T-helper 22 cell (primary cell): ENCODE measurements at places on chromosomes 2 and 18.

DNA sequence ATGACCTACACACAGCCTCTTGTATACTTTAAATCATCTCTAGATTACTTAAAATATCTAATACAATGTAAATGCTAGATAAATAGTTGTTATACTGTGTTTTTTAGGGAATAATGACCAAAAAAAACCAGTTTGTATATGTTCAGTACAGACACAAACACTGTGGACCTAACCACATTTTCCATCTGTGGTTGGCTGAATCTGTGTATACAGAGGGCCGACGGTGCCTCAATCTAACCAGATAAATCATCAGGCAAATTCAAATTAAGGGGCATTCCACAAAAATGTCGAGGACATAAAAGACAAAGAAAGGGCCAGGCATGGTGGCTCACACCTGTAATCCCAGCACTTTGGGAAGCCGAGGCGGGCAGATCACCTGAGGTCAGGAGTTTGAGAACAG lies 14.1 kb downstream of the MGAT4A start:
- no peak for DNase-seq

- no peak for DNase-seq
Observed at GRCh38 chr2:149903626-149904025, 316.1 kb upstream of the MMADHC start.

- DNase-seq: no peak
Observed at GRCh38 chr2:196955036-196955435, 28.5 kb upstream of the PGAP1 start.

DNA sequence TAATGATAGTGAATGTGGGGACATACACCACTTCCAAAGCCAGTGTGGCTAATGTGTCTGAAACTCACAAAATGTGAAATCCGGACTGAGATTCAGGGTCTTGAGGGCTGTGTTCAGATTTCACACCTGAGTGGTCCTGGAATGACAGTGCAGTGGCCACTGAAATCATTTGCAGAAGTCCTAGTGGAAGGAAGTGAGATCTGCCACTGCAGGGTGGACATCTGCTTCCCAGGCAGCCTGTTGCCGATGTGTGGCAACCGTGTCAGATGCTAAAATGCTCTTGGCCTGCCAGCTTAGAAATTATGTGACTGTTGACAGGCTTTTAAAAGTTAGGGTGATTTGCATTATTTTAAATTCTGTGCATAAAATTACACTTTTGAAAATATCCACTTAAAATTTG lies 77.8 kb upstream of the TMEM200C start:
- no peak for DNase-seq

GRCh38 chr2:45264227-45265225 lies 255.3 kb upstream of the SIX2 start:
- DNase-seq: no peak

DNA sequence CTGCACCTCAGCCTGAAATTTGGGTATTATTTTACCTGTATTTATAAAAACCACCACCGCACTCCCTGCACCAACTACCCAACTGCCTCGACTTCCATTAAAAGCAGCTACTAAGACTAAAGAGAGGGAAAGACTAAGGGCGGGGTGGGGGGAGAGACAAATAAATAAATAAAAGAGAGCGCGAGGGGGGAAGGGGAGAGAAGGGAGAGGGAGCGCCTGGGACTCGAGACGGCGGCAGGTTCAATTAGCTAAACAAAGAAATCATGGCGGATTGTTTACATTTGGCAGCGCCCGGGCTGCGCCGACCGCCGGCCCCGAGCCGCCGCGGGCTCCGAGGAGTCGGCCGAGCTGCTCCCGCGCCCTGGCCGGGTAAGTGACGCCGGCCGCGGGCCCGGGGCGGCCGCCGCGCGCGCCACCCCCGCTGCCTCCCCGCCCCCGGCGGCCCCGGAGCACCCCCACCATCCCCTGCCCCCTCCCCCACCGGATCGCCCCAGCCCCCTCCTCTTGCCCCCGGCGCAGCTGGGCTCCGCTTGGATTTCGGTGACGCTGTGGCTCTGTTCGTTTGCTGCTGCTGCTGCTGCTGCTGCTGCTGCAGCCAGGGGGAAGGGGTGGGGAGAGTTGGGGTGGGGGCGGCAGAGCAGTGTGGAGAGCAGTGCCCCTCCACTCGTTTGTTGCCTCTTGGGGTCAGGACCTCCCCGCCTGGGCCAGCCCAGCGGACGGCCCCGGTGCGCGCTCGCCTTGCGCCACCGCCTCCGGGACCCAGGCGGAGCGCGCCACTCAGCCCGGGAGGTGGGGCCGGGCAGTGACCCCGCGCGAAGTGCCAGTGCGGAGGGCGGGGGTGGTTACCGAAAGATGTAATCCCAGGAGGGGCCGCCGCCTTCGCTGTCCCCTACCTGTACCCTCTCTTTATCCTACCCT lies 187.2 kb upstream of the FANCL start:
- no peak for DNase-seq

DNA sequence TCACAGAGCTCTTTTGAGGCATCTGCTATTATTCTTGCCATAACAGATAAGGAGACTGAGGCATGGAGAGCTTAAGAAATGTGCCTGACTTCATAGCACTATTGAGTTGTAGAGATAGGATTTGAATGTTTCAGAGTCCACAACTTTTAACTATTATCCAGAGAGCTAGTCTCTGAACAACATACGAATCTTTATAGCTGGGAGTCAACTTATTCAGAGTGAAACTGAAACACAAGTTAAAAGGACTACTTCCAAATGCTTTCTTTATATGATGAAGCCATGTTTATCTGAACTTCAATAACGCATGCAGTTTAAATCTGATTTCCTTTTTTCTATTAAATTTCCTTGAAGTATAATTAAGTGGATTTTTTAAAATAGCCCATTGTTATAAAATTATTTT lies 268.8 kb downstream of the IKZF2 start:
- no peak for DNase-seq

- no peak for DNase-seq
Observed at GRCh38 chr2:71619230-71619741, 165.9 kb downstream of the DYSF start.

DNA sequence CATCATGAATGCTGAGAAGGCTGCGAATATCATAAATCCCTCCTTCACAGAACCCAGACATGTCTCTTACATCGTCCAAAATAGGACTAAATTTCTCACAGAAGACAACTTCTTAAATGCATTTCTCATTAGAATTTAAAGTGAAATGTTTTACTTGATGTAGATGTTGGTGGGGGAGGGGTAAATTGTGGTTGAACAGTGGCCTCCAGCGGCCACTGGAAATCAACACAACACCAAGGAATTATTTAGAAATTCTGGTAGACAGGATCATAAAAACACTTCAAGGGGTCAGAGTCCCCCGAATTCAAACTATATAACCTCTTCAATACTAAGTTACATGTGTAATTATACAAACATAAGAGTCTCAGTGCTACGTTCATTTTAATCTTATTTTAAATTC lies 135.9 kb downstream of the ABCA12 start:
- DNase-seq: no peak

DNA sequence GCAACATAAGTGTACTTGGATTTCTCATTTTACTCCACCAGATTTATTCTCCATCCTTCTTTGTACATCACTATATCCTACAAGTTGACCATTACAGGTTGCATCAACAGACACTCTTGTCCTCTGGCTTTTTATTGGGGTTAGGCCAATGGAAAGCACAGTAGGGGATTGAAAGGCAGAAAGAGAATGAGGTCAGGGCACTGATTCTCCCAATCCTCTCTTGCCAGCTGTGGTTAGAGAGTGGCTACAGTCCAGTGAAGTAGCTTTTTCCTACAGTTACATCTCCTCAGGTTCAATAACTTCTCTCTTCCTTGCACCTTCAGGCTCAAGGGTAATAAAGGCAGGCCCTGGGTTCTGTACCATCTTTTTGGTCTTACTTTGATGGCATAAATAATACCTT lies 20.2 kb upstream of the COL5A2 start:
- DNase-seq: no peak

GRCh38 chr2:45678791-45679348 lies 27.4 kb downstream of the PRKCE start:
- DNase-seq: no peak

GRCh38 chr2:24948506-24948905 lies 23.2 kb downstream of the DNAJC27 start:
- DNase-seq: no peak

- no peak for DNase-seq
Observed at GRCh38 chr2:85761512-85761944, 7.7 kb downstream of the ATOH8 start.

- DNase-seq: no peak
Observed at GRCh38 chr2:200757399-200757798, 54.3 kb upstream of the BZW1 start.

DNA sequence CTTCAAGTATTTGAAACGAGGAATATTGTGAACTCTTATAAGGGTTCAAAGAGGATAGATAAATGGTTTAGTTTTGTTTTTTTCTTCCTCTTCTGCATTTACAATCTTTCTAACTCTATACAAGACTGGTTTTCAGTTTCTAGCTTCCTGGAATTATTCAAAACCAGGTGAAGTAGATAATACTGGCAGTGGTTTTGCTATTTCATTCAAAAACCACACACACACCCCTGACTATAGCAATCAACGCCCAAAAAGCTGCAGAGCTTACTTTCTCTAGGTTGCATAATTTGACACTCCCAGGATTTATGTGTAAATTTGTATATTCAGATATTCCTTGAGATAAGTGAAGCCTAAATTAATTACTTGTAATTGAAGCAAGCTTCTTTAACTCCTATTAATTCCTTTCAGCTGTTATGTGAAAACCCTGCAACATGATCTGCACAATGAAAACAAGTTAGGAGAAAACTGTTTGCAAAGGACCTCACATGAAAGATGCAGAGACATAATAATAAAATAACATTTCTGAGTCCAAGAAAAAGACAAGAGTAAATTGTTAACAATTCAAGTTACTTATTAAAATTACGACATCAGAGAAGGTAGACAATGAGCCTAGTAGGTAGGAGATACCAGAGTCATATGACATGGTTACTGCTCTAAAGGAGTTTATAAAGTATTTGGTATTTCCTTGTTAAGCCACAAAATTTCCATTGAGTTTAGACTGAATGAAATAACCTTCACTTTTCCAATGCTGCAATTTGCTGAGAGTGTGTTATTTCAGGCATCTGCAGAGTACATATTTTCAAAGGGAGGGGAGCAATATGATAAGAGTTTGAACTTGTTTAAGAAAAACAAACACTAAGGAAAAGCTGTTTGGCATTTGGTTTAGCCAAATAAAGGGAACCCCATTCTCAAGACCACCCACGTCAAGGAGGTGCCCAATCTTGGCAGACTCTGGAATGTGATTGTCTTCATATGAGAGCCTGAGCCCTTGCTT lies 1.6 kb upstream of the NFE2L2 start:
- no peak for DNase-seq

DNA sequence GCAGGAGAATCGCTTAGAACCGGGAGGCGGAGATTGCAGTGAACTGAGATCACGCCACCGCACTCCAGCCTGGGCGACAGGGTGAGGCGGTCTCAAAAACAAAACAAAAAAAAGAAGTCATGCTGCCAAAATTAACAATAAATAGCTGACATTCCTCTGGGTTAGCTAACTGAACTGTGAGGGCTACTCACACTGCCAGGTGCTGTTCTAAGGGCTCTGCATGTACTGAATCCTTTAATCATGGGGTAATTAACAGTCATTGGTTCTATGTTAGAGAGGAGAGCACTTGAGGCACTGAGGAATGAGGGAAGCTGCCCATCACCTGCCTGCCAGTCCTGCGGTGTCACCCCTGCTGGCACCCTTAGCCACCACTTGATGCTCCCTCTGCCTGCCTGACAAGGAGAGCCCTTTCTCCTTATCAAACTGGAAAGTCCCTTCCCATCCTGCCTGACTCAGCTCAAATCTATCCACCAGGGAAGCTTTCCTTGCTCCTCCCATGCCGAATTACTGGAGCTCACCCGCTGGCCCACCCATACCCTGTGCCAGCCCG lies 73.0 kb upstream of the RIOK3 start:
- no peak for DNase-seq

- DNase-seq: no peak
Observed at GRCh38 chr2:127911737-127912136, 26.0 kb upstream of the AMMECR1L start.

GRCh38 chr18:47969816-47970215 lies 39.4 kb upstream of the SMAD2 start:
- DNase-seq: no peak

DNA sequence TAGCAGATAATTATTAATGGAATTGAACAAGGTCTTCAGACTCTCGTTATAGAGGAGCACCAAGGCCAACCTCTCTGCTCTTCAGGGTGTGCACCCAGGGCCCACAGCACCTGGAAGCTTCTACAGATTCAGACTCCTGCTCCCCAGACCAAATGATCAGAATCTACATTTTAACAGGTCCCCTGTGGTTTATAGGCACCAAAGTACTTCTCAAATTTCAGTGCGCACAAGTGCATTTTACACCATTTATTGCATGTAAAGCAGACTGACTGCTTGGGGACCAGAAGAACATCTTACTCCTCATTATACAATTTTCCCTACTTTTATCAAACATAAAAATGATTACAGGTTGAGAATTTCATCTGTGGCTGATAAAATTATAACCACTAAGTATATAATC lies 163.9 kb downstream of the COL4A4 start:
- no peak for DNase-seq

GRCh38 chr2:131431336-131431735 lies 44.6 kb upstream of the TUBA3D start:
- DNase-seq: no peak

GRCh38 chr2:39266139-39266805 lies 22.5 kb upstream of the CDKL4 start:
- no peak for DNase-seq

GRCh38 chr2:203209538-203209937 lies 29.3 kb upstream of the CYP20A1 start:
- no peak for DNase-seq

DNA sequence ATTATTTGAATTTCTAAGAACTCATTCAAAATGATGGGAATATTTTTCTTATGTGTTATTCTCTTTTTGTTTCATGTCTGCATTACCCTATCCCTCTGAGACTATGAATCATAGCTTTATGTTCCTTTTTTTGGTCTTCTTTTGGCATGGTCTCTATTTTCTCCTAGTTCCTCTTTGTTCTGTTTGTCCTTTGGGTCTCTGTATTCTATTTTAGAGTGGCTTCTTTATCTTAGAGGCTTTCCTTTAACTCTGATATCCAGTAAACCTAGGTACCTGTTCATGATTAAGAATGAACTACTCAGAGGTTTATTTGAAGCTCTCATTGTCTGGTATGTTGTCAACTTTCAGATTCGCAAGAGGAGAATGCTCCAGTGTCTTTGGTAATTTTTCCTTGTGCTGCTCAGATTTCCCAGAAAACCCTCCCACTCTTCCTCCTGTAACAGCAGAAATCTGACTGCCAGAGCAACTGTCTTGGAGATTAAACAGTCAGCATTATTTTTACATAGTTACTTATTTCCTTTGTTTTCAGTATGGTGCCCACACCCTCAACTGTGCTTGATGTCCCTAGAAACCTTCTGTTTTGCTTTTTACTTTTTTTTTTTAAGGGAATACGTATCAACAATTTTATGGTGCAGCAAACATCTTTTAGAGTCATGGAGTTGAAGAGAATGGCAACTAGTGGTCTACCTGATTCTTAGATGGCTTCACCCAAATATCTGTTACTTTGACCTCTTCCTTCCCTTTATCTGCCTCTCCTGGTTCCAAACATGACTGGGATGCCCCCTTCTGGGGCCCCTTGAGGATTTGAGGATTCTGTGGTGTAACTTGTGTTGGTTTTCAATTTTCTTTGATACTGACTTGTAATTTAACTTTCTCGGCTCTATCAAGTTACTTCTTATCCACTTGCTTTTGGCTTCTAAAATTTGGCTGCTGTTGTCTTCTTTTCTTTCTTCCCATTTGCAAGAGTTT lies 92.0 kb downstream of the DPP10 start:
- no peak for DNase-seq
